Posterior cingulate gyrus (tissue), 11 donors: ENCODE measurements at places on chromosomes 2 and 18.
A peak's percentile ranks its signal among the peaks of the same experiment; 100 is the strongest.

- DNase-seq: no peak
These were observed 86.5 kb downstream of the EFEMP1 start for GRCh38 chr2:55837073-55837472.

DNA sequence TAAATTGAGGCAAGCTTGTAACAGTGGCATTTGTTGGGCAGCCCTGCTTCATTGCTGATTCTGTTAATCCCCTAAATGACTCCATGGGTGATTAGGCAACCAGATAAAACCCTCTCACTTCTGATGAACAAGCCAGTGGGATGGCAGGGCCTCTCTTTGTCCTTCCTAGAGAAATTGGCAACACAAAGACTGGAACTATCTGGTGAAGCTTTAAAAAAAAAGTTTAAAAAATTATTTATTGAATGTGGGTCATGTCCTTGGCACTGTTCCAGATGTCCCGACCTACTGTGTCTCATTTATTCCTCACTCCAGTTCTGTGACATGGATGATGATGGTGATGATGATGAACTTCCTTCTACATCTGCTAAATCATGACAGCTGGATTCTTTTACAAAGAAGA is 30.8 kb downstream of the NRP2 start:
- no peak for DNase-seq

GRCh38 chr18:2087877-2088673 is 483.2 kb downstream of the METTL4 start:
- no peak for DNase-seq

DNA sequence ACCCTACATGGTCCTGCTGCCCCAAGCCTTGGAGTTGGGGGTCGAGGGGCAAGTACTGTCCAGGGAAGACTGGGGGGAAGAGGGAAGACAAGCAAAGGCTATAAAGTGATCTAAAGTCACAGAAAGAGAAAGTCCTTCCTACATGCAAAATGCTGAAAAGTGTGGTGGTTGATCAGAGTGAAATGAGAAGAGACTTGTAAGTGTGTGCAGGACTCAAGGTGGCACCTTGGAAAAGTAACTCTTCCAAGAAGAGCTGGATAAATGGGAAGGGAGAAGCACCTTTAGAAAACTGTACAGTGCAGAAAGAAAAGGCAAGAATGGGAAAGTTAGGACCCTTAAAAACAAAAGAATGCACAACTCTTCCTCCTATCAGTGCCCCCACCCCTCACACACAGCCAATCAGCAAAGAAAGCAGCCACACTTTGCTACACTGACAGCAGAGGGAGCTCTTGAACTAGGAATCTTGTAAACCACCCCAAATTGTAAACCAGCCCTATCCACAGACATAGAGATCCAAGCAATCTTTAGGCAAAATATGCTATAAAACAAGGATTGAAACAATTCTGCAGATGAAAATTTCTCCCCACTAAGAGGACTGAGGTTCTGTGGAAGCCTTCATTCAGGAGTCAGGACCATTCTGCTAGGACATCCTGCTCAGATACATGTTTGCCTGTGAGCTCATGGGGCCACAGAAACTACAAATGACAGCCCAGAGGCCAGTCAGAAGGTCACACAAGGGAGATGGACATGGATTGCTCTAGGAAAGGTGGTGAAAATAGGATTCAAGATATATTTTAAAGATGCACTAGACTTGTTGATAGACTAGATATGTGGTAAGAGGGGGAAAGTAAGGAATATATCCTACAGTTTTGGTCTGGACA is 146.4 kb downstream of the FTCDNL1 start:
- no peak for DNase-seq

DNA sequence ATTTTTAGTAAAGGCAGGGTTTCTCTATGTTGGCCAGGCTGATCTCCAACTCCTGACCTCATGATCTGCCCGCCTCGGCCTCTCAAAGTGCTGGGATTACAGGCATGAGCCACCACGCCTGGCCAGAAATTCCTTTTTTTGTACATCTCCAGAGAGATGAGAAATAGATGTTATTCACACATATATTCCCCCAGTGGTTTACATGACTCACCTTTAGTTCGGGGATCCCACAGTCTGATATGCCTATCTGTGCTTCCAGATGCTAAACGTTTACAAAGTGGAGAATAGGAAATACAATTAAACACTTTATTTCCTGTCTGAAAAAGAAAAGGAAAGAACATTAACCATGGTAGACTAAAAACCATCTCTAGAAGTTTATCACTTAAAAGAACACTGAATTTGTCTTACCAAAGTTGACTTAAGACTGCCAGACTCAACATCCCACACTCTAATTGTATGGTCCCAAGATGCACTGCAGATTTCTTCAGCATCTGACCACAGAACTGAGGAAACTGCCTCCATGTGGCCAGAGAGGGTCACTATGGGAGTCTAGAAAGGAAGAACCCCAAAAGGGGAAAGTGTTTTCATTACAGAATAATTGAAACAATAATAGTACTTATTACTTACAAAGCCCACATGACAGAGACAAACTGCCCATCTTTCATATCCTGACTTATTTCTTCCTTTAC is 12.6 kb upstream of the ICA1L start:
- no peak for DNase-seq

DNA sequence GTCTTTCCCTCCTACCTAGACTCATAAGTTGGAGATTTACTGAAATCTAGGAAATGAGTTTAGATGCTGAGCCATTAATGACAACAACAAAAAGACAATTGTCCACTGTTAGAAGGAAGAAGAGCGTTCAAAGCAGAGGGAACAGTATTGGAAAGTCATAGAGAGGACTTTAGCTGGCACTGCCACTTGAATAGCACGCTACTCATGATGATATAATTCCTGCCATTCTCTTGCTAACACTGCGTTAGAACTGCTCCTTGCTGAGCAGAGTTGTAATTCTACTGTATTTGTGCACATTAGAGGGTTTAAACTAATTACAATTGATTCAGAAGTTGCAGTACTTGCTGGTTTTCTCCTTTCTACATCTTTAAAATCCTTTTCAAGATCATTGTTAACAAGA is 9.0 kb upstream of the AFTPH start:
- no peak for DNase-seq

- DNase-seq: no peak
These were observed 368.1 kb downstream of the RPRM start for GRCh38 chr2:153110486-153110885.

DNA sequence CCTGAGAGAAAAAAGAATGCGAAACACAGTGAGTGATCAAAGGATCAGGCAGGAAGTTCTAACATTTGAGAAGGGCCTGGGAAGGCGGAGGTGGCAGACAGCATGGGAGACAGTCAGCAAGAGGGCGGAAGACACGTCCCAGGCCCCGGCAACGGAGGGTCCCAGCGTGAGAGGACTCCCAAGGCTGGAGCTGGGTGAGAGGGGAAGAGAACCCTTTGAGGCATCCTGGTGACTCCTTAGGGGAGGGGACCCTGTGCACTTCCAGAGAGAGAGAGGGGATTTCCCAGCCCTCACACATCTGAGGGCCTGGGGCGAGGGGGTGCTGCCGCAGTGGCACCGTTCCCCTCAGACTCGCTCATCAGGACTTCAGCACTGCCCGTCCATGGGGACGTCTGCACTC is 133.4 kb downstream of the RTP5 start:
- DNase-seq: no peak

DNA sequence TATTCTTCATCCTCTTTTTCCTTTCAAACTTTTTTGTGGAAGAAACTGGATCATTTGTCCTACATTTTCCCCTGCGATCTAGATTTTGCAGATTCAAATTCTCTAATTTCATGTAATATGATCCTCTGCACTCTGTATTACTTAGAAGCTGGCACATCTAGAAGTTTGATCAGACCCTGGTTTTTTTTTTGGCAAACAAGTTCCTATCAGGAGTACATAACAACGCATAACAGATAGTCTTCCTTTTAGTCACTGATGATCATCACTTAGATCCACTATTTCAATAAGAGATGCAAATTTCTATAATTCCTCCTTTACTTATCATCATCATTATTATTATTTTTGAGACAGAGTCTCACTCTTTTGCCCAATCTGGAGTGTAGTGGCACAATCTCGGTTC is 117.1 kb downstream of the CDH2 start:
- no peak for DNase-seq

GRCh38 chr2:69083235-69083748 is 70.3 kb downstream of the ANTXR1 start:
- DNase-seq: no peak

GRCh38 chr2:56217106-56217505 is 33.3 kb downstream of the CCDC85A start:
- no peak for DNase-seq

- no peak for DNase-seq
These were observed 12.7 kb upstream of the HNMT start for GRCh38 chr2:137951586-137951985.

GRCh38 chr2:86238354-86238753 is 39.1 kb downstream of the MRPL35 start:
- DNase-seq: no peak

DNA sequence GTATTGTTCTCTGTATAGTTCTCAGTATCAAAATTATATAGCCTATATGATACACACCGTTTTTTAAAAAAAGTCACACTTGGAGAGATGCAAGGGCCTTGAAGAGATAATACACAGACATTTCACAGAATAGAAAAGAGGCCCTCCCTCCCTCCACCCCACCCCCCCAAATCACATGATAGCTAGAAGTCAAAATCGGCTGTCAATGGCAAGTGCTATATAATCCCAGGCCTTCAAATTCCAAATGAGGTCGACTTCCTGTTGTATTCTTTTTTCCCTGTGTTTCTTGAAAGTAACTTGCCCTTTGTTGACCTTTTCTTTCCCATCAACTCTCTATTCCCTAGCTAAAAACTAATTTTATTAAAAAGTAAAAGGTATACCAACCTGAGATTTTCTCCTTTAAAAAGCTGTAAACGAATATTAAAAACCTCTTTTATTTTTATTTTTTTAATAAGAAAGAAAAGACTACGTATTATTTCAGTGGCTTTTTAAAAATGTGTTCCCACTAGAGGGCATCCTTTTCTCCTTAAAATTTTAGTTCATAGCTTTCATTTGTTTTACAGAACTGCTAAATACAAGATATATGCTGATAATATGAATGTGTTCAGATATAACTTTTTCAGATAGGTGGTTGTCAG is 46.6 kb downstream of the KCMF1 start:
- no peak for DNase-seq

DNA sequence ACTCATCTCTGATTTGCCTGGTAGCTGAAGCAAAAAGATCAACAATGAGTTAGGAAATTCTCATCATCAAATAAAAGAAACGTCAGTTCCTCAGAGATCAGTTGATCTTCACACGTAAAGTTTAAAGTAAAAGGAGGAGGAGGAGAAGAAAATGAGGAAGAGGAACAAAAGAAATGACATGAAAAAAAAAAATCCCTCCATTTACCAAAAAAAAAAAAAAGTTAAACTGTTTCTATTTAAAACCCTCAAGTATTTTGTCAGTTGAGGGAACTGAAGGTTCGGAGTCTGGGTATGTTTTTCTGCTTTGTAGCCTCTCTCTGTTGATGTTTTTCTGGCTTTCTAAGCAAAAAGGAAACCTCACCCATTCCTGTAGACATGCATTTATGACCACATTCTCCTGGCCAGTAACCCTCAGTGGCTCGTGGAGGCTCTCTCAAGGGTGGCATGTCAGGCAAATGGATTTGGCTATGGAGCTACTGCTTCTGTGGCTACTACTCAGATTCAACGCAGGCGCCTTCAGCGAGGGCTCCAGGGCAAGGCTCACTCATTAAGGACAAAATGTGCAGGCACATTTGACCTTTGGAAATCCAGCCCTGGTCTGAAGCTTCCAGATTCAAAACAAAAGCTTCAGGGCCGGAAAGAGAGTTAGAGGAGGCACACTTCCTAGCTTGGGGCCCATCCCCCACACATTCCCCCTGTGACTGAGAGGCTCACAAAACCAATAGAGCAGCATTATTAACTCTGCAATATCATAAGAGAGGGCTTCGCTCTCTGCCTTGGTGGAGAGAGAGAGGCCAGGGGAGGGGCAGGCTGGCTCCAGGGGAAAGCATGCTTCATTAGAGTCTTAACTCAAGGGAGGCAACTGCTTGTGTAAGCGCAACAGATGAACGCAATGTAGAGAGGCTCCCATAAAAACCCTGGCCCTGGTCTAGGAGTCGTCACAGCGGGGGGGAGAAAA is 22.3 kb downstream of the KLF7 start:
- DNase-seq: peak; percentile 33

GRCh38 chr18:63292831-63293683 is 26.5 kb downstream of the BCL2 start:
- no peak for DNase-seq

GRCh38 chr2:218022131-218022850 is 19.5 kb upstream of the TNS1 start:
- no peak for DNase-seq

- peak; percentile 3 for DNase-seq
These were observed 45.6 kb upstream of the ODC1 start for GRCh38 chr2:10493634-10494281.

DNA sequence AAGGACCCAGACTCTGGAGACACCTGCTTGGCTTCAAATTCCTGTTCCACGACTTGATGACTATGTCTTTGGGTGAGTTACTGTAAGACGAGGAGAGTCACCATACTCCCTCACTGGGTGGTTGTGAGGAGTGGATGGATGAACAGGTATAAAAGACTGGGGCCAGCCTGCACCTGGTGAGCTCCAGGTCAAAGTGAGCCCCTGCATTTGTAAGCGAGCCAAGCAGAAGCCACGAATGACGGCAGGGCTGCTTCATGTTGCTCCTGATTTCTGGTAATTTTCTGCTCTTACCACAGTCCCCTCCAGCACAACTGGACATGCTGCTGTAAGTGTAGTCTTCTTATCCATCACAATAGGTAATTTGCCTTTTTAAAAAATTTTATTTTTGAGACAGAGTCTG is 86.6 kb downstream of the POLR1A start:
- peak; percentile 51 for DNase-seq

DNA sequence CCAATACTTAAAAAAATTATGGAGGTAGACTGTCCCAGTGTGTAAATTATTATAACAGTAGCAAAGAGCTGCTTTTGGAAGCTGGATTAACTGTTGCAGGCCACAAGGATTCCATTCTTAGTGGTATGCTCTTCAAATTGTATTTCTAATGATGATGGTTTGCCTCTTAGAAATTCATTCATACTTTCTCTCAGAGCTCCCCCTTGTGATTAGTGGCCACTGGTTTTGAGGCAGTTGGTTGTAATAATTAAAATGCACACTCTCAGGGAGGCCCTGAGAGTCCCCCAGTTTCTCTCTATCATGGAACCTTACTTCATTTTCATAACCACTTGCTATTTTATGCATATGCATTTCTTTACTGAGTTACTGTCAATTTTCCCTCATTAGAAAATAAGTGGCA is 122.5 kb downstream of the PLA2R1 start:
- DNase-seq: no peak

- no peak for DNase-seq
These were observed 22.2 kb upstream of the TTC39C start for GRCh38 chr18:23992089-23992940.

DNA sequence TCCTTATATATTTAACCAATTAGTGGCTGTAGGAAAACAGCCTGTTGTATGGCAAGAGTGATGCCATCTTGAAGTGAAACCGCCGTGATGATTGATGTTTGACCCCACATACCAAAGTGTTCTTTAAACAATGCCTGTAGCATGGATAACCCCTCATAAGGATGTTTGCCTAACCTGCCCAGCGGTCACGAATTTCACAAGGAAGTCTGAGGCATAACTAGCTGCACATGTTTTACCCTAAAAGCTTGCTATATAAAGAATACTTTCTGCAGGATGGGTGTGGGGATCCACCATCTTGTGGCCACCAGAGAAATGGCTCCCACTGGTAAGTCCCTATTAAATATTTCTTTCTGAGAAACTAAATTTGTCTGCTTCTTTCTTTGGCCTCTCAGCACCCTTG is 68.7 kb downstream of the ZDBF2 start:
- DNase-seq: no peak

GRCh38 chr2:148582679-148583511 is 61.7 kb upstream of the EPC2 start:
- no peak for DNase-seq

- DNase-seq: no peak
These were observed 16.7 kb downstream of the MAP3K2 start for GRCh38 chr2:127371037-127371436.
